Epithelial cell of prostate (primary cell): ENCODE measurements at places on chromosomes 16 and 17.
A peak's percentile ranks its signal among the peaks of the same experiment; 100 is the strongest.

DNA sequence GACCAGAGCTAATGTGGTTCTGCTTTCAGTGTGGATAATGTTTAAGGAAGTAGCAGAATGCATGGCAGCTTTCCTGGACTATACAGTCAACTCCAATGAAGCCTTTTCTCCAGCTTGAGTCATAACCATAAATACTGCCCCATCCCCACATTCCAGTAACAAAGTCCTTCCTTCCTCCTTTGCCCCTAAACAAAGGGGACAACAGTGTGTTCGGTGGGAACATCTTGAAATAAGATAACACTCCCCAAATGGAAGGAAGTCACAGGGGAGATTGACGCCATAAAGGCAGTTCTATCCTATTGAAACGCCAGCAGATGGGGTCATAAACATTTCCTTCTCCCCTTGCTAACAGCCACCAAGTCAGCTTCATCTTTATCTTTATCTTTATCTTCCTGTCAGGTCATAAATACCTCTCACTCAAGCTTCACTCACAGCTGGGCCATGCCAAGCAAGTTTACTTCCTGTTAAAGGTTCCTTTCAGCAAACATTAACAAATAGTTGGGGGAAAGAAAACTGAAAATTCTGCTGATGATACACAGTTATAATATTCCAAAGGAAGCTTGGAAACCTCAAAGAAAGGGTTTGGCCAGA, 136.7 kb downstream of the SNX11 start:
- no peak for DNase-seq

DNA sequence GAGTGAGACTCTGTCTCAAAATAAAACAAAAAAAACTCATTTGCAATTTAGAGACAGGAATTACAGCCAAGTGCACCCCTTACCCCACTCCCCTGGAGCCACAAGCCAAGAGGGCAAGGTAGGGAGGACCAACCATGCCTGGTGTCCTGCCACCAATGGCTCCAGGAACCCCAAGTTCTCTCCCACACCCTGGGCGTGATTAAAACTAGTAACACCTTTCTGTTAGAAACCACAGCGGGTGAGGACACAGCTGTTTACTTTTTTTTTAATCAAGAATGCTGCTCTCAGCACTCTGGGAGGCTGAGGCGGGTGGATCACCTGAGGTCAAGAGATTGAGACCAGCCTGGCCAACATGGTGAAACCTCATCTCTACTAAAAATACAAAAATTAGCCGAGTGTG, 38.1 kb downstream of the ANKRD11 start:
- no peak for DNase-seq

DNA sequence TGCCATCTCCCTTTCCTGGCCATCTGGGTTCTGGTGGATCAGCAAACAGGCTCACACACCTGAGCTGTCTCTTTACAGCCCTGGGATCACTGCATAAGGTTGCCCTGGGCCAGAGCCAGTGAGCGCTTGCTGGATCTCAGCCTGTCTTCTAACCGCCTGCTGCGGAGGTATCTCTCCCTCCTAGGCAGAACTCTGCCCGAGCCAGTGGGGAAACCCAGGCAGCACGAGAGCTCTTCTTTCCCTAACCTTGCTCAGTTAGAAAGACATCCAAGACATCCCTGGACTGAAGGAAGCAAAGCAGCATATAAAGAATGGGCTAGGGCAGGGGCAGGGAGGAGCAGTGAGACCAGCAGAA, 6.4 kb downstream of the HAS3 start:
- no peak for DNase-seq

DNA sequence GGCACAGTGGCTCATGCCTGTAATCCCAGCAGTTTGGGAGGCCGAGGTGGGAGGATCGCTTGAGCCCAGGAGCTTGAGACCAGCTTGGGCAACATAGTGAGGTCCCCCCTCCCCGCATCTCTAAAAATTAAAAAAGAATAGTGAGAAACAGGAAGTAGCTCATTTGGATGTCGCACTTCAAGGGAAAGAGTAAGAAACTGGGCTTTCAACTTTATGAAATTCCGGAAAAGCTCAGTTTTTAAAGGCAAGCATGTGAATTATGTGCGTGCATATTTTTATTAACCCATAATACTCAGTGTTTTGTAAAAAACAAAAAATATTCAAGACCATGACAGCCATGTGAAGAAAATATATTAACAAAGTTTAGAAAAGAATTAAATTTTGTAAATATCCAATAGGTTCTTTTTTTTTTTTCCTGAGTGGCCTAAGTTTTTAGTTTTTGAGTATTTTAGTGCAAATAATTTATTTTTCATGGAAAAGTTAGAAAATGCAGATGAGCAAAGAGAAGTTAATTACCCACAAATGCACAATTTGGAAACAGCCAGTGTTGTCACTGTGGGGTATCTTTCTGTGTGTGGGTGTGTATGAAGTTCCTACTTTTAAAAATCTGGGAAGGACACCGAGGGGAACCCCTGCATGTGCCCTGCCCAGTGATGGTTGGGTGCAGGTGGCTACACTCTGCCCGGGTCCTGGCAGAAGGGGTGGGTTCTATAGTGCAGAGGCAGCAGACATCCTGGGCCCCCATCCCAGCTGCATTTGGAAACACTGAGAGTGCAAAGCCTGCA, 40.0 kb downstream of the CIBAR2 start:
- no peak for DNase-seq

GRCh38 chr16:89525146-89525913, 17.1 kb downstream of the SPG7 start:
- no peak for DNase-seq

DNA sequence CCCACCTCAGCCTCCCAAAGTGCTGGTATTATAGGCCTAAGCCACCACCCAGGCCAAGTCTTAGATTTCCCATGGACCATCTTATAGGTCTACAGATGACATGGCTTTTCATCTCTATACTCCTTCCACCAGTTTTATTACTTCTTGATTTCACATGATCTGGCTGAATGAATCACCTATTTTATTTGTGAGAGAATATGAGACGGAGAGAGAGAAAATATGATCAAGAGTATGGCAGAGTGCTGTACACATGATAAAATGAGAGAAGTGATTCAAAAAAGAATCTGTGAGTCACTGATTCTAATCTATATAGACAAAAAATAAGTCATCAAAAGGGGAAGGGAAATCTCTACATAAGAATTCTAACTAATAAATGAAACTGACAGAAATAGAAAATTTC, 13.7 kb downstream of the ACSM1 start:
- no peak for DNase-seq

- no peak for DNase-seq
Observed at GRCh38 chr16:75264457-75264998, 13.1 kb upstream of the BCAR1 start.

DNA sequence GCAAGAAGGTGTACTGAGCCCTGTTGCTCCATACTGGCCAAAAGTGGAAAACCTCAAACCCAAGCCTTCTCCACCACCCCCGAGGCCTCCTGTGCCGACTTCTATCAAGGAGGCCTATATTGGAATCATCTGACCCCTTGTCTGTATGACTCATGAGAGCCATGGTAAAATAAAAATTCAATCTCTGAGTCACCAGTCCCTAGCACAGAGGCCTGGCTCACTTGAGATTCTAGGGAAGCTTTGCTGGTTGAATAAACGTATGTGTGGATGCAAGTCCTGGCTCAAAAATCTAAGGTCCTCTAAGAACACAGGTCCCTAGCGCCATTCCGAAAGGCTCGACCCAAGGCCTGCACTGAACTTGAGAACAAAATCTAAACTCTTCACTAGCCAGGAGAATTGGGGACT, 15.0 kb downstream of the NSMCE1 start:
- DNase-seq = peak; percentile 24

- no peak for DNase-seq
Observed at GRCh38 chr16:18965555-18965954, 18.2 kb upstream of the TMC7 start.

GRCh38 chr17:67385122-67385988, 8.3 kb downstream of the PITPNC1 start:
- no peak for DNase-seq
